Stimulated activated CD8-positive, alpha-beta memory T cell treated with anti-CD3 and anti-CD28 coated beads, Interleukin-4, amount 100 ng/mL, for 48 hours (primary cell): ENCODE measurements at places on chromosomes 3 and 15.

DNA sequence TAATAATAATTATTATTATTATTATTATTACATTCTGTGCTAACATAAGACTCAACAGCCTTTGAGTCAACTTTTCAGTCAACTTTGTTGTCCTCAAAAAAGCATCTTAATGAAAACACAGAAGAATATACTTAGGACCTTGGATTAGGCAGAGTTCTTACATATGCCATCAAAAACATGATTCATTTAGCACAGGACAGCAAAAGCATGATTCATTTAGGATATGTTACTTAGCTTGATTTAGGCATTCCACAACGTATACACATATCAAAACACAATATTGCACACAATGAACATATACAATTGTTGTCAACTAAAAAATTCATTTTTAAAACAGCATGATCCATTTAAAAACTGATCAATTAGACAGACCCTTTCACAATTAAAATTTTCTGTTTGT is 213.0 kb downstream of the FMN1 start:
- DNase-seq, result no peak

DNA sequence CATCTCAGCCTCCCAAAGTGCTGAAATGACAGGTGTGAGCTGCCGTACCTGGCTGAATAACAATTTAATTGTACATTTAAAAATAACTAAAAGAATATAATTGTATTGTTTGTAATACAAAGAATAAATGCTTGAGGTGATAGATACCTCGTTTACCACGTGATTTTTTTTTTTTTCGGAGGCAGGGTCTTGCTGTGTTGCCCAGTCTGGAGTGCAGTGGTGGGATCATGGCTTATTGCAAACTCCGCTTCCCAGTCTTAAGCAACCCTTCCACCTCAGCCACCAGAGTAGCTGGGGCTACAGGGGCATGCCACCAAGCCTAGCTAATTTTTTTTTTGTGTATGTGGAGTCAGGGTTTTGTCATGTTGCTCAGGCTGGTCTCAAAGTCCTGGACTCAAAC is 15.8 kb downstream of the MFN1 start:
- DNase-seq, result no peak

GRCh38 chr3:10459954-10460754 is 45.2 kb downstream of the ATP2B2 start:
- peak; percentile 70 for DNase-seq

- no peak for DNase-seq
Measured at GRCh38 chr3:57163751-57164150, 1.4 kb downstream of the IL17RD start.

DNA sequence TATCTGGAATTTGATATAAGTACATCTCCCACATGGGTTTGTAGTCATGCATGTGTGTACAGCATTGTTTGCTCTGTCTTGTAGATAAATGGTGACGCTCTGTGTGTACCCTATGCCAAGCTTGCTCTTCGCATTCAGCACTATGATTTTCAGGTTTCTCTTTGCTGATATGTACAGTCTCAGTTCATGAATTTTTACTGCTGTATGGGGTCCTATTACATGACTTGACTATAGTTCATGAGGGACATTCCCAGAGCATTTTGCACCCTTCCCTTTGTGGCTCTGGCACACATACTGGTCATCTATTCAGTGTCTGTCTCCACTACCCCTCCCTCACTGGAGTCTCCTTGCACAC is 132.7 kb downstream of the EEFSEC start:
- DNase-seq, result no peak

- no peak for DNase-seq
Measured at GRCh38 chr3:173249457-173249856, 108.4 kb upstream of the SPATA16 start.

DNA sequence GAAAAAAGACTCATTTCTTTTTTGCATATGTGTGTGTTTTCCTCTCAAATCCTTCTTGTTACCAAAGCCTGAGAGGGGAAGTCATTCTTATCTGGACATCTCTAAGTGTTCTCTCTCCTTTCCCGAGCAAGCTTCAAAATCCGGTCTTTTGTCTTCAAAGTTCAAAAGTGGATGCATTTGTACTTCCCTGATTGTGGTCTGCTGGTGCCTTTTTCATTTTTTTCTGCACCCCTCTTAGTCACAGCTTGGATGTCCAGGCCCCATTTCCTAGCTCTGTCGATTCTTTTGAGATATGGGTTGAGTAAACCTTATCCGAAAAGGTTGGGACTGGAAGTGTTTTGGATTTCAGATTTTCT is 34.8 kb downstream of the EHD4 start:
- DNase-seq, result no peak

DNA sequence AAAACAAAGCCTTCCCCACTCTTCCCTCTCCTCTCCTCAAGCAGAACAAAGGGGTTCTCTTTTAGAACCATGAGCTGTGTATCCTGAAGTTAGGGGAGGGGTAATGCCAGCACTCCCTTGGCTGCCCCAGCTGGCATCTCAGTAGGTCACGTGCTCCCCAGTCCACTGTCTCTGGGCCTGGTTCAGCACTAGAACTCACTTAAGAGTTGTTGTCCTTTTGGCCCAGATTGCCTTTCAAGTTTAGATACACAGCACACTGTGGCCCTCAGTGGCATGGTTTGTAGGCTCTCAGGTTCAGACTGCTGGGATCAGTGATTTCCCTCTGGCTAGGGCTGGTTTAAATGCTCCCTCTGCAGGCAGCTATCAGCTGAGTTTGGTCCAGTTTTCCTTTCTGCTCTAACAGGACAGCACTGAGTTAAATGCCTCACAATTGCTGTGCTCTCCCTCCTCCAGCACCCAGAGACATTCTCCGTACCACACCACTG is 188.4 kb upstream of the ST8SIA2 start:
- no peak for DNase-seq

- no peak for DNase-seq
Measured at GRCh38 chr3:31180274-31180673, 285.8 kb upstream of the GADL1 start.

GRCh38 chr3:81723732-81724313 is 37.6 kb downstream of the GBE1 start:
- no peak for DNase-seq

- DNase-seq, result no peak
Measured at GRCh38 chr3:155080692-155081091, 573 bp downstream of the MME start.

DNA sequence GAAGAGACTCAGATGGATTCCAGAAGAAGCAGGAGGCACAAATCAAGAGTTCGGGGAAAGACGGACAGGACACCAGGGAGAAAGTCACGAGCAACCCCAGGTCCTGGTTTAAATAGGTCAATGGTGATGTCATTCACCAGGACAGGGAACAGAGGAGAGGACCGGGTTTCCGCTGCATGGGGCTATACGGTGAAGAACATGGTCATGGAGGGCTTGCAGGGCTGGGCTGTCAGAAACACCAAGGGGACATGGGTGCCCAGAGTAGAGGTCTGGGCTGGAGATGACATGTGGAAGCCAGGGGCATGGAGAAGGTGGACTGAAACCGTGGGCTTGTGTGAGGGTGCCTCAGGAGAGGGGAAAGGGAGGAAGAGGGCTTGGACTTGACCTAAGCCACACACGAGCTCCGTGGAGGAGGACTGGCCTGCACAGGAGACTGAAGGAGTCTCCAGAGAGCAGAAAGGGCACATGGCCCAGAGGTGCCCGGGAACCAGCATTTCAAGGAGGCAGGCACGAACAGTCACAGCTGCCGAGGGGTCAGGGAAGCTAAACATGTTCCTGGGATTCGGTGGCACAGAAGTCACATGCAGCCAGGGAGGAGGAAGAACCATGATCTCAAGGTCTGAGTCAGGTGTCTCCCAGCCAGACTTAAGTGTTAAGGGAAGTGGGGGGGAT is 54.2 kb upstream of the RPL32 start:
- DNase-seq, result no peak

DNA sequence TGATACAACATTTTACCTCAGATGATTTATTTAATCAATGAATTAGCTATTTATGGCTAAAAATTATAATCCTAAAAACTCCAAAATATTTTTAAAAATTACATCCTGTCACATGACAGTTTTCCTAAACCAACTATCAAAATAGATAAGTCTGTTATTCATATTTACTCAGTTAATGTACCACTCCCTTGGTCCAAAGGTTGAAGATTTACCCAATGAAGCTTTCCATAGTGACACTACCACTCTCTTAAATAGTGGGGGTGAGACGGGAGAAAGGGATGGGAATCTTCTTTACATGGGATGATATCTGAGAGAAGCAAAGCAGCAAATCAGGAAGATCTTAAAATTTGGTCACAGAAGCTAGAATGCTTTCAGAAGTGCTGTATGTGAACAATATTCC is 30.5 kb downstream of the XRN1 start:
- DNase-seq, result no peak

DNA sequence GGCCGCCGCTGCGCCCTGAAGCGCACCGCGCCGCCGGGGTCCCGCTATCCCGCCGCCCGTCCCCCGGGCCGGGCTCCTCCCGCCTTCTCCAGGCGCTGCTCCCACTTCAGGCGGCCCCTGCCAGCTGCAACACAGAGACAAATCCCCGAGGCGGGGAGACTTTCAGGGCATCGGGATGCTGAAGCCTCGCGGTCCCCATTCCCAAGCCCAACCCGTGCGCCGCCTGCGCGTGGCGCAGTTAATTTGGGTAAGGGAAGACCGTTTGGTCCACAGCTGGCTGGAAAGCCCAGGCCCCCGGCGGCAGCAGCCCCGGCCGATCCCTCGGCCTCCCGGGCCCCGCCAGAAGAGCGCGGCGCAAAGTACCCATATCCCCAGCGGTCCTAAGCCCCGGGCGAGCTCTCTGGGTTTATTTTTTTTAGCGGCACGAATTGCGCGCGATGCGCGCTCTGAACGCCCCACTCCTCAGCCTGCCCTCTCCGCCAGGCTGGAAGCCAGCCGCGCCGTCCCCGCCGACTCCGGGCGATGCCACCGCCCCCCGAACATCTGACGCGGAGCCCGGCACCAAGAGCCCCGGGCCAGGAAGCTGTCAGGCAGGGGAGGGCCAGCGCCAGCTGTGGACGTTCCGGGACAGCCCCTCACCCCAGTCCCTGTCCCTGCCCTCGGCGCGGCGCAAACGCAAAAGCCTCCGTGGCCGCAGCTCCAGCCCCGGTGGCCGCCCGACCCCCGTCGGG is 517 bp downstream of the FBN1 start:
- DNase-seq, result peak; percentile 29

DNA sequence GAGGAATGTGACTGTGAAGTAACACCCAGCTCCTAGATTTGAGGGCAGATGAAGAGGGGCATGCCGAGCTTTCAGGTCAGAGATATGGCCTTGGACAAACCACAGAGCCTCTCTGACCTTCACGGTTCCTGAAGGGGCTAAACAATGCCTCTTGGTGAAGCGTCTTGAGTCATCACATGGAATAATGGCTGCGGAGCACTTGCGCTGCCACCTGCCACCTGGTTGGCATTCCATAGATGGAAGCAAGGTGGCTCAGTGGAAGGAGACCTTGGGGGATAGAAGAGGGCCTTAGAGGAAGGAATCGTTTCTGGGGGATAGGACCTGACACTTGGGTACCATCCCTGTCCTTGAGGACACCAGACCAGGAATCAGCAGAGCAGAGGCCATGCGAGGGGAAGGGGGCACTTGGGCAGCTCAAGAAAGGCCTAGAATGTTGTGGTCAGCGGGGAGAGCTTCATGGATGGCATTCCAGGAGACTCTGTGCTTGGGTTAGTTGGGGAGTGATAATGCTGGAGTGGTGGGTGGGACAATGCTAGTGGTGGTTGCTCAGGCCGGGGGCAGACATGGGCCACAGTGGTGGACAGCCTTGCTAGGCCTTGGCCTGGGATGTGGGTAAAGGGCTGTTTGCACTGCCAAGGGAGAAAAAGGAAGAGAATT is 12.6 kb downstream of the MRAS start:
- no peak for DNase-seq

DNA sequence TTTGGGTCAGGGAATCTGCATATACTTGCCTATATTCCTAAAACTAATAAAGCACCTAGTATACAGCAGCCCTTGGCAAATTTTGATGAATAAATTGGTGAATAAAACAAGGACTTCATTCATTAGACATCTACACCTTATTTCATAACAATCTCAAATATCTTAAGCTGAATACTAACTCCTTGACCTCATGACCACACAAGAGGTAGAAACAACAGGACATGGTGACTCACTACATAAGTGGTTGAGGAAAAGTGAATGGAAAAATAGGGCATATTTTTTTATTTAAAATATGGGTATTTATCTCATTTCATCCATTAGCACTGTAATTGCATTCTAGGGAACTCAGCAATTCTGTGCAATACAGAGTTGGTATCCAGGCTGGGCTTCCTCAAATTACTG is 7.8 kb upstream of the STAC start:
- DNase-seq, result no peak

DNA sequence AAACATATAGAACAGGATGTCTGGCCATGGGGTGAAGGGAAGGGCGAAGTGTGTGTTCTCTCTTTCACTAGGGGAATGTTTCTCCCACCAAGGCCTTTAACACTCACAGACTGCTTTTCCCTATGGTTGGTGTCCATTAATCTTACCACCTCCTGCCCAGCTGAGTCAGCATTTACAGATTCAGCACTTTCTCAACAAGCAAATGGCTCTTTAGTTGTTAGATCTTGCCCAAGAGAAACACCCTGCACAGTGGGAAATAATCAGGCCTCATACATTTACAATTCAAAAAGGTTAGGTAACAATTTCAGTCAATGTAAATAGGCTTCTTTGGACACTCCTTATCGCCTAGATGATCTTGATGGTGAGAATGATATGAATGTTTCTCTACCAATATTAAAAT is 418.2 kb downstream of the EPHA3 start:
- no peak for DNase-seq

DNA sequence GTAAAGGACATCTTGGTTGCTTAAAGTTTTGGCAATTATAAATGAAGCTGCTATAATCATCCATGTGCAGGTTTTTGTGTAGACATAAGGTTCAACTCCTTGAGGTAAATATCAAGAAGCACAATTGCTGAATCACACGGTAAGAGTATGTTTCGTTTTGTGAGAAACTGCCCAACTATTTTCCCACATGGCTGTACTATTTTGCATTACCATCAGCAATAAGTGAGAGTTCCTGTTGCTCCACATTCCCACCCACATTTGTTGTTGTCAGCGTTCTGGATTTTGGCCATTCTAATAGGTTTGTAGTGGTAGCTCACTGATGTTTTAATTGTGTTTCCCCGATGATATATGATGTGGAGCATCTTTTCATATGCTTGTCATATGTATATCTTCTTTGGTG is 118.5 kb upstream of the KCNMB2 start:
- no peak for DNase-seq

- no peak for DNase-seq
Measured at GRCh38 chr15:68997930-68998777, 16.3 kb upstream of the NOX5 start.
